ENCODE measurements at places on chromosomes 16 and 17.
A peak's percentile ranks its signal among the peaks of the same experiment; 100 is the strongest.

- DNase-seq = no peak
Measured at GRCh38 chr17:79203016-79203415, 128.4 kb downstream of the ENGASE start.

DNA sequence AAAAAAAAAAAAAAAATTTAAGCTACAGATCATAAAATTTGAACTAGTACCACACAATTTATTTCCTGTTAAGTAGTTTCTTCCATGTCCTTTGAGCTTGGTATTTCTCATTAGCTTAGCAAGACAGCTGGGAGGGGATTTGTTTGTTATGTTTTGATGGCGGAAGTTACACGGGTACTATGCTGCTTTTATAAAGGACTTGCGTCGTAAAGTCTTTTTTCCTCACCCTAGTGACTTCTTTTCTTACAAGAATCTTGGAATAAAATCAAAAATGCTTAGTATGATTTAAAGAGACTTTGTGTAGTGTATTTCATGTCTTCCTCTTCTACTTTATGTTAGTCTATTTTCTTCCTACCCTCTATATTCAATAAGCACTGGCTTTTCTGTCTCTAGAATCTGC, 89.1 kb downstream of the NLK start:
- no peak for DNase-seq

DNA sequence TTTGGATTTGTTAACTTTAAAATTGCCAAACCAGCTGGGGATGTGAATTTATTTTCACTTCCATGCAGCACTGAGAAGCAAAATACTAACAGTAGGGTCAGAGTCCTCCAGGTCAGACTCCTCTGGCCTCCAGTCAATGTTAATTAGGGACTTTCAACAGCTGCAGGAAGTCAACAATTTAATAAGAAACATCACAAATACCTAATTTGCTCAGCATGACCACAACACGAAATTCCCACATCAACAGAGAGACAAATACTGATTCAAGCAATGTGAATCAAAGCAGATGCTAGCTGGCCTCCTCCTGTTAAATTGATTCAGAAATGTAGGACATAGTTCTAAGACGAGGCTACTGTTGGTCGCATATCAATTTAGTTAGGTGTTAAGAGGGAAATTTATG, 111.7 kb downstream of the ABCA8 start:
- DNase-seq = no peak

DNA sequence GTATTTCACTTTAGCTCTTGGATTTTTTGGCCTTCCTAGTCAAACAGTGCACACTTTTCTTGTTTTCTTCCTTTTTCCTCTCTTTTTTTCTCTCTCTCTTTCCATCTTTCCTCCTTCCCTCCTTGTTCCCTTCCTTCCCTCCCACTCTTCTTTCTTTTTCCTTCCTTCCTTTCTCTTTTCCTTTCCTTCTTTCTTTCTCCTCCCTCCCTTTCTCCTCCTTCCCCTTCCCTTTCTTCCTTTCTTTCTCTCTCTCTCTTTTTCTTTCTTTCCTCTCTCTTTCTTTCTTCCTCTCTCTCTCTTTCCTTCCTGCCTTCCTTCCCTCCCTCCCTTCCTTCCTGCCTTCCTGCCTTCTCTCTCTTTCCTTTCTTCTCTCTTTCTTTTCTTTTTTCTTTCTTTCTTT, 181.6 kb upstream of the ELAC2 start:
- DNase-seq = no peak

GRCh38 chr16:27218756-27219155, 15.4 kb downstream of the KDM8 start:
- no peak for DNase-seq

DNA sequence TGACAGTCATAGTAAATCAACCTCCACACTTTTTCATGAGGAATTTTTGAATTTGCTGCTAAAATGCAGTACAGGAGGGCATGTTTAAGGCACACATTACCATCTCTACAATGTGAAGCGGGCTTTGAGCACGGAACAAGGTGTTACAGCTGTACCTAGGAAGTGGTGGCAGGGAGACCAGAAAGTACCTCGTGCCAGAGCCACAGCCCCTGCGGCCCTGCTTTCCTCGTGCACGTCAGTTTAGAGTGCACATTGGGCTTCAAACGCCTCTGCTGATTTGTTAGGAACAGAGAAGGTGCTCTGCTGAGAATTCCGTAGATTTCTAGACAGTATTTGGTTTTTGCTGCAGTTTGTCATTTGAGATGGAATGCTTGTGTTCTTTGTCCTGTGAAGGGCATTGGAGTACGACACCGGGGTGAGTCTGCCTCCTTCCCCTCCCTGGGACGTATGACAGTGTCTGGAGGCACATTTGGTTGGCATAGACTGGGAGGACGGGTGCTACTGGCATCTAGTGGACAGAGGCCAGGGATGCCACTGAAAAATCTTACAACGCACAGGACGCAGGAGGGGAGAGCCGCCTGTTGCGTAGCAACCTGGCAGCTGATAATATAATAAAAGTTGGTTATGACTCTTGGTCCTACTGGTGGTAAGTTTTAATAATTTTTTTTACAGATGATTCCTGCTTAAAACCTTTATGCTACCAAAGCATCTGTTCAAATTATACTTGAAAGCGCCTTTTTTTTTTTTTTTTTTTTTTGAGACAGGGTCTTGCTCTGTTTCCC, 9.1 kb downstream of the FOXK2 start:
- DNase-seq = no peak

DNA sequence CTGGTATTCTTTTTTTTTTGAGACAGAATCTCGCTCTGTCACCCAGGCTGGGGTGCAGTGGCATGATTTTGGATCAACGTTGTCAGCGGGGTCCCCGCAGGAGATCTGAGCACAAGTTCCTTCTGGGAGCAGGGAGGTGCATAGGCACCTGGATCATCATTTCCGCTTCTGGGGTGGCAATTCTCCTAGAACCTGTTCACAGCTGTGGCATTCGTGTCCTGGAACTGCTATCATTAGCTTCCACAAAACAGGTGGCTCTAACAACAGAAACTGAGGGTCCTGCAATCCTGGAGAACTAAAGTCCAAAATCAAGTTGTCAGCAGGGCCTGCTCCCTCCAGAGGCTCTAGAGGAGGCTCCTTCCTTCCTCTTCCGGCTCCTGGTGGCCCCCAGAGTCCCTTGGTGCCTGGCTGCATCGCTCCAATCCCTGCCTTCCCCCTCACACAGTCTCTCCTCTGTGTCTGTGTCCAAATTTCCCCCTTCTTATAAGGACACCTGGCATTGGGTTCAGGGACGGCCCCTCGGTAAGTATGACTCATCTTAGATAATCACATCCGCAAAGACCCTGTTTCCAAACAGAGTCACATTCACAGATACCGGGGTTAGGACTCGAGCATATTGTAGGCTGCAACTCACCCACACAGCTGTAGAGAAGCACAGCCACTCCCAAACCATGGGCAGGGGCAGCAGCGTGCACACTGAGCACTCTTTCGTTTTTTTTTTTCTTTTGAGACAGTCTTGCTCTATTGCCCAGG, 43.5 kb upstream of the KLHDC4 start:
- no peak for DNase-seq

- DNase-seq = no peak
Measured at GRCh38 chr17:27965224-27965623, 72.1 kb upstream of the LYRM9 start.

GRCh38 chr17:787641-788221, 5.6 kb downstream of the MRM3 start:
- DNase-seq = no peak

DNA sequence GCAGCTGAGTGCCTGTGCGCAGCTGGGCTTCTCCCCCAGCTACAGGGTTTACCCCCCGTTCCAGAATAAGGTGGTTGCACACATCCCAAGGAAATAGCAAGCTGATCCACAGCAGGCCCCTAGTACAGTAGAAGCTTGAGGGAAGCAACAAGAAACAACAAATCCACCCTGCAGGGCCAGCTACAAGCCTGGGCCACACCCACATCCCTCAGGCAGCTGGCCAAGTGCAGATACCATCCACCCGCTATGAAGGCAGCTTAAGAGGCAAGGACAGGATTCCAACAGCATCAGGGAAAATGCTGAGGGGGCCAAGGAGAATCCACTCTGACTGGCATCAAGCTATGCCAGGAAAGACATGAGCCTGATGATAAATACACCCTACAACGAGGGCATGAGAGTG, 66.9 kb upstream of the RCVRN start:
- DNase-seq = no peak

GRCh38 chr16:83653785-83654184, 154.0 kb upstream of the HSBP1 start:
- no peak for DNase-seq

DNA sequence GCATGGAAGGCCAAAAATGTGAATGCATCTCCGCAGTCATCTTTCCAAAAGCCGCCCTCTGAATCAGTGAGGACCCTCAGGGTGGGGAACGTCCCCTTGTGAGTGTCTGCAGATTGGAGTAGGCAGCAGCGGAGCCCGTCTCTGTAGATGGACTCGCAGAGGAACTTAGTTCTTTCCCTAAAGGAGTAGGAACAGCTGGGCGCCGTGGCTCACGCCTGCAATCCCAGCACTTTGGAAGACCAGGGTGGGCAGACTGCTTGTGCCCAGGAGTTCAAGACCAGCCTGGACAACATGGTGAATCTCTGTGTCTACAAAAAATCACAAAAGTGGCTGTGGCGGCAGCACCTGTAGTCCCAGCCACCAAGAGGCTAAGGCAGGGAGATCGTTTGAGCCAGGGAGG, 53.7 kb downstream of the WDR45B start:
- no peak for DNase-seq

- no peak for DNase-seq
Measured at GRCh38 chr17:76574166-76574565, 11.5 kb downstream of the ST6GALNAC2 start.

- DNase-seq = no peak
Measured at GRCh38 chr16:1532771-1533170, 695 bp upstream of the TMEM204 start.

DNA sequence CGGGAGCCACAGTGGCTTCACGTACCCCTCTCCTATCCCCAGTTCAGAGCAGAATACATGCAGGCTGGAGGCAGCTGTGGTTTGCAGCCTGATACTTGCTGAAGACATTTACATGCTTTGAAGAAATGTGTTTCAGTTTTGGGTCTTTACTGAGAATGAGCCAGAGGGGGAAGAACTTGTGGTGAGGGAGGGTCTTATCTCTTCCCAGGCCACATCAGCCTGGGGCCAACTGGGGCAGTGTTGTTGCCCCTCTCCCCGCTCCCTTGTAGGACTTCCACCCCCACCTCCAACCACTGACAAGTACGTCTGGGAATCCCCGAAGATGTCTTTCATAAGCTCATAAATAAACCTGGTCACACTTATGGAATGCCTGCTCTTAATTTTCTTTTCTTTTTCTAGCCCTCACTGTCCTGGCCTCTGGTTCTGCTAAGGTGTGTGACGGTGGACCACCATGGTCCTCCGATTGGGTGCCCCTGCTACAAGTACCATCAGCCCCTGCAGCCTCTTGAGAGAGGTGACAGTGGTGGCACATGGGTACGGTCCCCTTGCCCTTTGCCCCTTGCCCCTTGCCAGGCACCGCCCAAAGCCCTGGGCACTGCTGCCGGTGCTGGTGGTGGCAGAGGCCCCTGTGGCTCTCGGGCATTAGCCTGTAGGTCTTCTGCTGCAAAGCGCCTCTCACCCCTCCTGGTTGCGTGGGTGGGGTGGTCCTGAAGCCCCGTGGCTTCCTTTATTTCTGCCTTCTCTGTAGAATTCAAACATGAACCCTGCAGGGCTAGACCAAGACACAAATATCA, 144.8 kb upstream of the RPH3AL start:
- DNase-seq = no peak

- no peak for DNase-seq
Measured at GRCh38 chr16:11554053-11554452, 32.7 kb downstream of the LITAF start.

DNA sequence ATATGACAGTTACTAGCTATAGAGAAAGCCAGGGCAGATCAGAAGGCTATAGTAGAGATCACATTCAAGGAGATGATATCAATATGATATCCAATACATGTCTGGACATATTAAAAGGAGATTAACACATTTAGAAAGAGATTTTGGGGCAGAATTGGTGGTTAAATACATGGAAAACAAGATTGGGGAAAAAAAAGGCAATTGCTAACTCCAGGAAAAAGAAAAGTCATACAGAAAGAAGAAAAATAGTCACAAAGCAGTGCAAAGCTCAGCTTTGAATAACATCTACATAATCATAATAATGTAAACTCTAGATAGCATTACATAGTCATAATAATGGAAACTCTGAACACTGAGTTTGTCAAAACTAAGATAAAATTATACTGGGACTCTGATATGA, 40.6 kb downstream of the MYH11 start:
- DNase-seq = no peak

DNA sequence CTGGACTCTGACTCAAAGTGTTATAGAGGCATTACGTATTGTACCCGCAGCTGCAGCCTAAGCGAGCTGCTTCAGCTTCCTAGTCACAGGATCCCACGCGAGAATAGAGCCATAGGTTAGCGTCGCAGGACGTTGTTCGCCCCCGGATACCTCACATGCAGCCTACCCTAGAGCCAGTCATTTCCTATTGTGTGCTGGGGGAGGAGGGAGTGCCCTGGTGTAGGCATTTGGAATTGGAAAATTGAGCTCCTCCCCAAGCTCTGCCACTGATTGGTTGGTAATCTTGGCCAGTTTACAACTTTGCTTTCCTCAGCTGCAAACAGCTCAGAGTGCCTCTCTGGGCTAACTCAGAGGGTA, 530 bp downstream of the NAA60 start:
- DNase-seq = no peak

- peak; percentile 69 for DNase-seq
Measured at GRCh38 chr16:57591086-57591869, 37.2 kb upstream of the ADGRG1 start.

DNA sequence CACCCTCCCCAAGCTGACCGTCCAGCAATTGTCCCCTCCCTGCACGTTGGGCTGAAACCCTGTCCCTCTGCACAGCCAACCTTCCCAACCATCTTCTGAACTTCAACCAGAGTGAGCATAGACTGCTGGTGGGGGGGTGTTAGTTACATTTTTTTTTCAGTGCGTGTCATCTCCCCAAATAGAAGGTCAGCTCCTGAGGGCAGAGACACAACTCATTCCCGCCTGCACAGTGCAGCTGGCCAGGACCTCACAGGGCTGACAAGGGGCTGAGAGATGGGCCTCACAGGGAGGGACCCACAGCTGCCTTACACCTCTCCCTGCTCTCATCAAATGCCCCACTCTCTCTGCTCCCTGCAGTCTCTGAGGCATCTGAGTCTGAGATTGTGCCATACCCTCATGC, 8.4 kb downstream of the SRL start:
- no peak for DNase-seq

DNA sequence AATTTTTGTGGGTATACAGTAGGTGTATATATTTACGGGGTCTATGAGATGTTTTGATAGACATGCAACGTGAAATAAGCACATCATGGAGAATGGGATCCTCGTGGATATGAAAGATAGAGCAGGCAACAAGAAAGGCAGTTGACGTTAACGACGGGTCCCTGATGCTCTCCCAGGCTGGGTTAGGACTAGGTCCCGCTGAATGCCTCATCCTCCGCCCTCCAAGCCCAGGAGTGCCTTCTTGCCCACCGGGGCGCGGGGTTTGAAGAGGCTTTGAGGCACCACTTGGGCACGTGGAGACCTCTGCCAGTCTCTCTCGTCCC, 9.5 kb upstream of the ZFP90 start:
- DNase-seq = no peak

DNA sequence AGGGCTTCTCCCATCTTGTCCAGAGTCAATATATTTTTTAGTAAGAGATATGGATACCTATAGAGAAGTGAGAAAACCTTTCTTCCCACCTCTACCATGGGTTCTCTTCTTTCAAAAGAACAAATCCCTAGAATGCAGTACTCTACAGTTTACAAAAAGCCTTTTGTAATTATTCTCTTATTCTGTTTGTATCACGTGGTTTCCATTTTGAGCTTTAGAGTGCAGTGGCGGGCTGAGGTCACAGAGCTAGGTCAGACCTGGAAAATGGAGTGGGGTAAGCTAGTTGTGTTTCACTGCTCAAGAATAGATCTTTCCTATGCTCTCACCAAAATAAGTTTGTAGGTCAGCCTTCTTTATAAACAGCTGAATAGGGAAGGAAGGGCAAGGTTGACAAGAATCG, 85.3 kb upstream of the MAF start:
- no peak for DNase-seq

Measured in CD4-positive, alpha-beta T cell treated with Interleukin-6 for 4 hours (primary cell).